DND-41 (cell line): ENCODE measurements at places on chromosomes 4 and X.
A peak's percentile ranks its signal among the peaks of the same experiment; 100 is the strongest.

DNA sequence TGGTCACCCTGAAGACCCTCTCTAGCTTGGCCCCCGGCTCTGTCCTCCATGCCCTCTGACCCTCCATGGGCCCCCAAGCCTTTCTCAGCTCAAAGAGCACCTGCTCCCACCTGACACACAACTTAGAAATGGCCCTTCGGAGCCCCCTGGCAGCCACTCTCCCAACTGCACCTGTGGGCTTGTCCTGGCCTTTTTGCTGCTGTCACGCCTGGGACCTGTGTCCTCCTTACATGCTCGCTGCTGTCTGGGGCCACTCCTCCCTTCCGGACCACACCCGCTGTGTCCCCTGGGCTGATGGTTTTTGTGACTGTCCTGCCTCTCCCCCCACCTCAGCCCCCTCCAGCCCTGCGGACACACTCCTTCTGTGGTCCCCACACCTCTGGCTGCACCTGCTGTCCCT, 106.2 kb upstream of the AFAP1 start:
- no peak for DNase-seq

GRCh38 chr4:83231620-83232076, 53.0 kb downstream of the COQ2 start:
- peak; percentile 31 for DNase-seq

DNA sequence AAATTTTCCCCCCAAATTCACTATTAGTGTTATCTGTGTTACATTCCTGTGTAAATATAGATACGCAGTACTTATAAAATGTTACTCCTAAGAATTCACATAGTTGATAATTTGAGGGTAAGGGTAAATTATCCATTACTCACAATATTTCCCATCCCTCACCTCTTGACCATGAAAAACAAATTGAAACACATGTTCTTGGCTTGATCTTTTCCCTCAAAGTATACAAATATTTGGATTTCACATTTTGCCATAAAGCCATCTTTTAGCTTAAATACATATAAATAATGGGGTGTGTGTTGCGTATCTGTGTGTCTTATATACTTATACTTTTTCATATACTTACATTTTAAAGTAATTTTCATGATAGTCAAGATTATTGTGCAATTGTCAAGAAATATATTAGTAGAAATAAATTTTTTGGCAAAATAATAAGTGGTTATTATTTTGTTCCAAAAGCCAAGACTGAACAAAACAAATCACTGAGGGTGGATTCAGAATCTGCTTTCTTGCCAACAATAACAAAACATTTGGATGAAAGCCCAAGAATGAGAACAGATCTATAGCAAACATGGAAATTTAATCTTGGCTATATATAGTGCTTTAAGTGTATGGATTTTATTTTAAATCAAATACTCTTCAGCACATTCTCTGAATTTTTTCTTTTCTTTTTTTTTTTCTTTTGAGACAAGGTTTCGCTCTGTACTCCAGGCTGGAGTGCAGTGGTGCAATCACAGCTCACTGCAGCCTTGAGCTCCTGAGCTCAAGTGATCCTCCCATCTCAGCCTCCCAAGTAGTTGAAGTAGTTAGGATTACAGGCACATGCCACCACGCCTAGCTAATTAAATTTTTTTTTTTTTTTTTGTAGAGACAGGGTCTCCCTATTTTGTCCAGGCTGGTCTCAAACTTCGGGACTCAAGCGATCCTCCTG, 48.5 kb upstream of the PRSS48 start:
- no peak for DNase-seq

DNA sequence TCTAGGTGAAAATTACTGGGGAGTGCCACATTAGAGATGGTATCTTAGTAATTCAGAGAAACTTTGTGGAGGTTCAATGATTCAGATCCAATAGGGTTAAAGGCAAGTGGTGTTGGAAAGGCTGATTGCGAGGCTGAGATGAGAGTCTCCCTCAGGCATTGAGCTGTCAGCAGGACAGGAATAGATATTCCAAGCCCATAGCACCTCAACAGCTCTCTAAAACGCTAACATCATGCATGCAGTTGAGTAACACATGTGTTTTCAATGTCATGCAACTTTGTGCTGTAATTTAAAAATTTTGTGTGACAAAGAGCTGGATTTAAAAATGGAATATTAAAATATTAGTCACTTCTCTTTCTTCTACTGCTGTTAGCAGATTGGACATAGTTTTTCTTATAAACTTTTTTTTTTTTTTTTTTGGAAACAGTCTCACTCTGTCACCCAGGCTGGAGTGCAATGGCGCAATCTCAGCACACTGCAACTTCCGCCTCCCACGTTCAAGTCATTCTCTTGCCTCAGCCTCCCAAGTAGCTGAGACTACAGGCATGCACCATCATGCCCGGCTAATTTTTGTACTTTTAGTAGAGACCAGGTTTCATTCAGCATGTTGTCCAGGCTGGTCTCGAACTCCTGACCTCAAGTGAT, 173.5 kb upstream of the C1QTNF7 start:
- no peak for DNase-seq

GRCh38 chrX:40316502-40316901, 218.7 kb upstream of the BCOR start:
- DNase-seq, result no peak

DNA sequence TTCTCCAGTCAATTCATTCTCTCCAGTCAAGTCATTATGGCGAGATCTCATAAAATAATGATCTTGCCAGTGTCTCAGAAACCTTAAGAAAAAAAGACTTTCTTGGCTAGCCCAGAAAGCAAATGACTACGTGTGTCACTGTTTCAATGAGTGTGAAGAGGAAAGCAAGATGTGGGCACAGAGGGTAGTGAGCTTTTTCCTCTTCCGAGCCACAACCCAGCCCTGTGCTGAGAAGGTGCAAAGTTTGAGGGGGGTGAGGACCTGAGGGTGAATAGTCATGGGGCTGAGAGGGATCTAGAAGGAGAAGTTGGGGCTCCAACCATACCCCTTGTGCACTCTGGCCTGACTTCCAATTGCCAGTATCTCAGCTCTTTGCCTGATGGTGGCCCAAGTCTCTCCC, 85.6 kb upstream of the EGFL6 start:
- no peak for DNase-seq

DNA sequence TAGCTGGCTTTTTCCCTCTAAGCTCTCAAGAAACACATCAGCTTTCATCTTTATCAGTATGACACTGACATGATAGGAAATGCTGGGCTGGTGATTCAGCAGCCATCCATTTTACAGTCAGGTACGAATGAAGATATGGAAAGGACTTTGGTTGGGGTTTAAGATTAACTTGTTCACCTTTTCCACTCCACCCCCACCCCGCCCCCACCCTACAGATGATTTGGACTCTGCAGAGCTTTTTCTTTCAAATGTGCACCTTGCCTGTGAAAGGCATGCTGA, 132.6 kb downstream of the AKAP4 start:
- DNase-seq, result no peak

DNA sequence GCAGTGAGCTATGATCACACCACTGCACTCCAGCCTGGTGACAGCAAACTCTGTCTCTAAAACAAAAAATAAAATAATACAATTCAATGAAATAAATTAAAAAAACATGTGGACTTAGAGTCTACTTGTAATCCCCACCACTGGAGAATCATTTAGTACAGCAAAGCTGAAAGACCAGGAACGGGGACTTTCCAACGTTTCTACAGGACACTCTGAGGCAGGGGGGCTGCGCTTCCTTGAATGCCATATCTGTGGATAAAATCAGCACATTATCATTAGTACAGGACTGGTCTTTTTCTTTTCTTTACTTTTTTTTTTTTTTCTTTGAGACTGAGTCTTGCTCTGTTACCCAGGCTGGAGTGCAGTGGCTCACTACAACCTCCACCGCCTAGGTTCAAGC, 124.8 kb downstream of the MXRA5 start:
- no peak for DNase-seq

DNA sequence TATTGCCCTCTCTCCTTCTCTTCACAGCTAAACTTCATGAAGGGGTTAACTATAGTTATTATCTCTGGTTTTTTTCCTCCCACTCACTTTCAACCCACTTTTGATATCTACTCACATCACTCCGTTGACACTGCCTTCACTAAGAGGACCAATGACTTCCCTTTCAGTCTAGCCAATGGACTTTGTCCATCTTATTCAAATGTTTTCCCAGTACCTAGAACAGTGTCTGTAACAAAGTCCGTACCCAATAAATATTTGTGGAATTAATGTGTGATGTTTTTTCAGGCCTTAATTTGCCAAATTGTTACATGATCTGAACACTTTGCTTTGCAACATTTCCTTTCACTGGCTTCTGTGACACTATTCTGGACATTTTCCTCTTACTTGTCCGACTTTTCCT, 106.0 kb upstream of the AR start:
- DNase-seq, result no peak

DNA sequence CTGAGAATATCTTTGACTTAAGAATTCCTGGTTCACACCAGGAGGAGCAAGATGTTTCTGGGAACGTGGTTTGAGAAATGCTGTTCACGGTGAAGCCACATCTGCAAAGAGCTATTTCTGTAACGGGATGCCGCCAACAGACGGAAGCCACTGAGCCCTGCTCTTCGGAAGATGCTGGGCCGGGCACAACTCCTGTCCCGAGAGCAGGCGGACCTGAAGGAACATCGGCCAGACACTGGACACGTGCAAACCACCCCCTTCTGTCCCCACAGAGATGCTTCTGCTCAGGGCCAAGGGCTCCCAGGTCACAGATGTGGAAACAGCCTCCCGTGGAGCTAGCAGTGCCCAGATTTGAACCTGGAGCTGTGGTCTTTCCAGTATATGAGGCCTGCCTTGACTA, 24.3 kb downstream of the HMX1 start:
- DNase-seq, result no peak

GRCh38 chr4:44447563-44448504, 775 bp downstream of the KCTD8 start:
- no peak for DNase-seq

DNA sequence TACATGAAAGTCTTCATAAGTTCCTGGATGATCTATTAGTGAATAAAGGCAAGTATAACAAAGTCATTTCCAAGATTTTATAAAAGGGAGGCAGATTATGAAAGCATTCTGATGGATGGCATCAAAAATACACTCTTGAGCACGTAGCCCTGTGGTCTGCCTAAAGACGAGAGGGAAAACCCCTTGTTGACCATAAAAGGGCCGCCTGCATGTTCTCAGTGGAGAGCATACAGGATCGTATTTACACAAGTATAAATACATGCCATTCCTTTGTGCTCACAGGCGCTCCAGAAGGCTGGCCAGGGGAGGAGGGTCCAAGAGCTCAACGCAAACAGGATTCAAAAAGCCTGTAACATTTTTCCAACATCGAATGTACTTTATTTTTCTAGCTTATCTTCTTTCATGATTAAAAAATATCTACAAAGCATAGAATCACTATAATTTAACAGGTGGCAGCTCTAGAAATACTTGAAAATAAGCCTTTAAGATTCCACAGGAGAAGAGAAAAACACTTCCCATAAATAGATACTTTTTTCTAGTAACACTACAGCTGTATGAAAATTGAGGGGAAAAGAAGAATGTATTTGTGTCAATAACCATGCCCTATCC, 29.6 kb downstream of the PDGFC start:
- DNase-seq, result no peak

- no peak for DNase-seq
Measured at GRCh38 chrX:133670383-133670782, 255.1 kb upstream of the GPC4 start.

GRCh38 chr4:148444296-148445070, 2.3 kb upstream of the NR3C2 start:
- DNase-seq, result no peak

GRCh38 chr4:36325499-36325898, 44.1 kb downstream of the DTHD1 start:
- DNase-seq, result no peak

DNA sequence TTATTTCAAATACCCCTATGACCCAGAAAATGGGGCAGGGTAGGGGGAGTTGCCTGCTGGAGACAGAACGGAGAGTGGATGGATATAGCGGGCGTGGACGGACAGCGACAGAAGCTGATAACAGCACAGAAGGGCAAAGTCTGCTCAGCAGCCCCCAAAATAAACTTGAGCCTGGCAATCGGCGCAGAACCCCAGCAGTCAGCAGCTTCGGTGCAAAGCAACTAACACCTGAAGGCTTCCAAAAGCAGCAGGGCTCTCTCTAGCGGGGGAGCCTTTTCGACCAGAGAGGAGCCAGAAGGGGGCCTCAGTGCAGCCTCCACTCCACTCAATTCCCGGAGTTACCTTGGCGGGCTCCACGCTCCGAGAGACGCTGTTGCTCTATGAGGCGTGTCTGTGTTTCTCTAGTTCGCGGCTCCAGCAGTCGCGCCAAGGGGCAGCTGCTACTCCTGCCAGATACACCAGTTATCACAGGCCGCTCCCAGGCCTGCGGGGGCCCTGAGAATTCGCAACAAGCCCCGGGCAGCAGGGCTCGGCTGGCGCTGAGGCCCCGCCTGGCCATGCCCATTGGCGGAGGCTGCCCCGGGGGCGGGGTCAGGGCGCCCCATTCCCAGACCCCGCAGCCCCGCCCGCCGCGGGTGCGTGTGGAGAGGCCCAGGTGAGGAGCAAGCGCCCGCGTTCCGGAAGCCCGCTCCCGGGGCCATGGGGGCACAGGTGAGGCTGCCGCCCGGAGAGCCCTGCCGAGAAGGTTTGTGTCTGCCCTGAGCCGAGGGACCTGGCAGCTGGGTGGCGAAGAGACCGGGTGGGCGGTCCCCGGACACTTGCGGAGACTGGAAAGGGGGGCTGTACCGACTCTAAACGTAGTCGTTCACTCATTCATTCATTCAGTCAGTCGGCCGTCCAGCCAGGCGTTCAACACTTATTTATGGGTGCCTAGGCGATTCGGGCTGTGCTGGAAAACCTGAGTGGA, at the start of the genes CNGA1 and NIPAL1:
TSS of gene CNGA1 (minus strand) at position 541 of the 967 bp plus-strand sequence. CDS start 63,992 bp downstream, outside the sequence.
TSS of gene NIPAL1 (plus strand) at position 632 of the 967 bp plus-strand sequence. CDS start at position 700, 68 bp downstream.
- no peak for DNase-seq

- no peak for DNase-seq
Measured at GRCh38 chr4:142565771-142566170, 280.3 kb downstream of the INPP4B start.

- DNase-seq, result no peak
Measured at GRCh38 chr4:184504385-184504784, 30.0 kb upstream of the IRF2 start.

DNA sequence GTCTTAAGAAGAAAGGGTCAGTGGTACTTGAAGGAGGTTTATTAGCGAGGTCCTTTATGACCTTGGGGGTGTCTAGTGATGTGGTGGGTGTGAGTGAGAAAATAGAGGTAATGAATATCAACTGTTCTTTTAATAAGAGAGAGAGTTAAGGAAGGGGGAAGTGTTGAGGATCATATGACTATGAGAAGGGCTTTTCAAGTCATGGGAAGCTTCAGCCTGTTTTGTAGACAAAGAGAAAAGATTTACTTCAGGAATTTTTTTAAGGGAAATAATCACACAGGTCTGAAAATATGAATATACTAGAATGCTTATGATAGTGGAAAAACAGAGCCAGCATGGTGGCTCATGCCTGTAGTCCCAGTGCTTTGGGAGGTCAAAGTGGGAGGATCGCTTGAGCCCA, 41.3 kb upstream of the MTMR1 start:
- no peak for DNase-seq

GRCh38 chr4:83266689-83267088, 17.9 kb downstream of the COQ2 start:
- no peak for DNase-seq

DNA sequence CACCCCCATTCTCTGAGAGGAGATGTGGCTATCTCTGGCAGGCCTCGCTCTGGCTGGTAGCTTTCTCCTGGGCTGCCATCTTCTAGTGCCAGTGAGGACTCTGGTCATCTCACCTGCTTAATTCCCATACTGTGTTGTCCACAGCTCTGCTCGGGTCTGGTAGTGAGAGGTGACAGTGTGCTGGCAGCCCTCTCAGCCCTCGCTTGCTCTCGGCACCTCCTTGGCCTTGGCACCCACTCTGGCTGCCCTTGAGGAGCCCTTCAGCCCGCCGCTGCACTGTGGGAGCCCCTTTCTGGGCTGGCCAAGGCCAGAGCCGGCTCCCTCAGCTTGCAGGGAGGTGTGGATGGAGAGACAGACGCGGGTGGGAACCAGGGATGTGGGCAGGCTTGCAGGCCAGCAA, 52.7 kb downstream of the CPLX1 start:
- no peak for DNase-seq
